ENCODE measurements at places on chromosomes 12 and 14.
A peak's percentile ranks its signal among the peaks of the same experiment; 100 is the strongest.

- no peak for DNase-seq
Observed at GRCh38 chr14:96876747-96877146, 79.6 kb downstream of the VRK1 start.

DNA sequence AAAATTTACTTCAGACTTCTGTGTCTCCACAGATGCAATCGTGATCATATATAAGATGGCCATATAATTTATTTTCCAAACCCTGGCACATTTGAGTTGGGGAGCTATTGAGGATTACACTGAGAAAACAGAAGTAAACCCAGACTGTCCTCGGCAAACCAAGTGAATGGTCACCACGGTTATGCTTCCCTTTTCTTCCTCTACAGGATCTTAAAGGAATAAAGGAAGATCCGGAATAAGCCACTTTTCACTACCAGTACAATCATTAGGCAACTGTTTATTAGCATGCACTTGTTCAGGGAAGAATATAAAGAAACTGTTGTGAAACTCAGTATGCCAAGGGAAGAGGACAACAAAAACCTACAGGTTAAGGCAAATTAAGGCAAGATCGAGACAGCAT lies 27.6 kb downstream of the SBNO1 start:
- DNase-seq, result no peak

DNA sequence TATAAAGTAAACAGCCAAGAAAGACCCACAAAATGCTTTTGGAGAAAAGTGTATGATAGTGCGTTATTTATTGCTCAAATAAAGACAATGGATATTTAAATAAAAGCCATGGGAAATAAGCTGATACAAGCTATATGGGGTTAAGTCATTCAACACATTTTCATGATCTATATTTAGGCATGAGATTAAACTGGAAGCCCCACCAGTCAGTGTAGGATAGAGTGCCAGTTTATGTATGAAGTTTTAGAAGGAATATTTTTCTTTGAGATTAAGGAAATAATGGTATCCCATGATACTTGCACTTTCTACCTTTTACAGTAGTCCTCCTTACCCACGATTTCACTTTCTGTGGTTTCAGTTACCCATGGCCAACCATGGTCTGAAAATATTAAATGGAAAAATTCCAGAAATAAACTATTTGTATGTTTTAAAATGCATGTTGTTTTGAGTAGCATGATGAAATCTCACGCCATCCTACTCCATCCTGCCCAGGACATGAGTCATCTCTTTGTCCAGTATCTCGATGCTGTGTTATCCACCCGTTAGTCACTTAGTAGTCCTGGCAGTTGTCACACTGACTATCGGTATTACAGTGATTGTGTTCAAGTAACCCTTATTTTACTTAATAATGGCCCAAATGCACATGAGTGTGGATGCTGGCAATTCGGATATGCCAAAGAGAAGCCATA lies 22.3 kb downstream of the SYT1 start:
- DNase-seq, result no peak

- DNase-seq, result no peak
Observed at GRCh38 chr14:31578792-31579501, 17.7 kb downstream of the NUBPL start.

GRCh38 chr12:108842361-108842760 lies 15.0 kb downstream of the SSH1 start:
- no peak for DNase-seq

- peak; percentile 1 for DNase-seq
Observed at GRCh38 chr12:107992870-107993451, 136.1 kb upstream of the WSCD2 start.

GRCh38 chr12:80598004-80598606 lies 109.3 kb upstream of the MYF6 start:
- DNase-seq, result no peak

DNA sequence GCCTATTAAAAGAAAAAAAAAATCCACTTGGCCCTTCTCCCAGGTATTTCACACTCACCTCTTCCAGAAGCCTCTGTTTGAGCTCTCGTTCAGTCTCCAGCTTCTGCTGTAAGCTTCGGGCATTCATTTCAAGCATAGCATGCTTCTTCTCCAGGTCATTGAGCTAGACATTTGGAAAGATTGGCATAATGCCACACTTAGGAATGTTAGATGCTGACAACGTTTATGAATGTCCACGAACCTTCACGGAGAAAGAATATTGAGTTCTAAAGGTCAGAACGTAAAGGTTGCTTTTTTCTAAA lies 60.5 kb downstream of the PRKAB1 start:
- DNase-seq, result no peak

- no peak for DNase-seq
Observed at GRCh38 chr12:56671608-56672007, 16.5 kb downstream of the PTGES3 start.

DNA sequence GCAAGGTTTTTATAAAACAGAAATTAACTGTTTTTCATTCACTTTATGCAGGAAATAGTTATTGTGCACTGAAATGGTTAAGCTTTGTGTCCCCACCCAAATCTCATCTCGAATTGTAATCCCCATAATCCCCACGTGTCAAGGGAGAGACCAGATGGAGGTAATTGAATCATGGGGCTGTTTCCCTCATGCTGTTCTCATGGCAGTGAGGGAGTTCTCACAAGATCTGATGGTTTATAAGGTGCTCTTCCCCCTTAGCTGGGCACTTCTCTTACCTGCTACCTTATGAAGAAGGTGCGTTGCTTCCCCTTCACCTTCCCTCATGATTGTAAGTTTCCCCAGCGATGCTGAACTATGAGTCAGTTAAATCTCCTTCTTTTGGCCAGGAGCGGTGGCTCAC lies 123.9 kb downstream of the TMTC2 start:
- DNase-seq, result no peak

DNA sequence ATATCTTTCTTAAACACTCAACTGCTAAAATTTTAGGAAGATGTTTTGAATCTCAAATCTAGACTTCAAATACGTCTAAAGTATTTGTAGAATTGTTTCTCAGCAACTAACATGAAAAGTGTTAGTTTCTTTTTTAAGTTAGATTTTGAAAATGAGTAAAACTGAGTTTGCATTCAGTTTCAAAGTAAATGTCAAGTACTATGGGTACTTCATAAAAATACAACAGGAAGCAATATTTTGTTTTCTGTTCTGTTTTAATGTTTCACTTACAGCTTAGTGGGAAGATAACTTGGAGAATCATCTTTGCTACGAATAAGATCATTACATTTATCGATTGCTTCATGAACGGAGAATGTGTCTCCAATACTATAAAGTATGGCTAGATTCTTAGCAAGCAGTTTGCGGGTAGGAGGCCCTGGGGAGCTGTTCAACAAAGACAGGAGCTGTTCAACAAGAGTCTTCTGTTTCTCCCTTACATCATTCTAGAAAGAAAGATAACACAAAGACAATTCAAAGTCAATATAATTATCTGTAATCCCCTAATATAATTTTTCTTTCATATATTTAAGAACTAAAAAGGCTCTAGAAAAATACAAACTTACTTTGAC lies 20.2 kb downstream of the HEATR5A start:
- DNase-seq, result no peak

- no peak for DNase-seq
Observed at GRCh38 chr12:51896236-51896635, 8.3 kb downstream of the ANKRD33 start.

GRCh38 chr14:53526200-53526599 lies 373.1 kb upstream of the DDHD1 start:
- no peak for DNase-seq

DNA sequence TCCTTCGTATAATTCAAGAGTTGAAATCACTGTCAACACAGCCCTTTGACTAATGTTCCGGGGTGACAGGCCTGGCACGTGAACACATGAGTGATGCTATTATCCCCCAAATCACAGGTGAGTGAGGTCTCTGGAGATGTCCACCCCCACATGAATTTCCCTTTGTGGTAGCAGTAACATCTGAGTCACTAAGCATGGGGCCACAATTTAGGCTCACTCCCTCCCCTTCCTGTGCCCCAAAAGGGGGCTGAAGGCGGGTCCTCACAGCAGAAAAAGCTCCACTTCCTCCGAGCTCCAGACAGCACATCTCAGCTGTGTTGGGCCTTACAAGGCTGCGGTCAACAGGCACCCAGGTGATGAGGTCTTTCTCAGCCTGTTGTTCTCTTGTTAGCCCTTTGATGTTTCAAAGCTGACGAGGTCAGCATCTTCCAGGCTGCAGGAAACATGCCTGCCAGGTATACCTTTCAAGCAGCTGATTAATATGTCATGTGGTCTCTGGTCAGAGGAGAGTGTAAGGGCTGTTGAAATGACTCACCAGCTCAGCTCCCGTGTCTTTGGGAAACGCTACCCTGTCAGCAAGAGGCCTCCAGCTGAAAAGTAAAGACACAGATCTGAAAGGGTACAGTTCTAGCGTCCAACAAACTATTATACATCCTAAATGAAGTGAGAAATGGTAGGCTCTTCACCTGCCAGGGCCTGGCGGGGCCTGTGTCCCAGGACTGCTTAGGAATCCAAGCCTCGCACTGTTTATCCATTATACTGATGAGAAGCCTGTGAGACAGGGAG lies 107.3 kb downstream of the ZFP36L1 start:
- DNase-seq, result peak; percentile 97

- DNase-seq, result no peak
Observed at GRCh38 chr14:104773505-104774452, 20.8 kb downstream of the SIVA1 start.

- DNase-seq, result peak; percentile 44
Observed at GRCh38 chr14:22598896-22599244, 770 bp downstream of the ABHD4 start.

- no peak for DNase-seq
Observed at GRCh38 chr12:4091016-4091743, 182.4 kb upstream of the CCND2 start.

DNA sequence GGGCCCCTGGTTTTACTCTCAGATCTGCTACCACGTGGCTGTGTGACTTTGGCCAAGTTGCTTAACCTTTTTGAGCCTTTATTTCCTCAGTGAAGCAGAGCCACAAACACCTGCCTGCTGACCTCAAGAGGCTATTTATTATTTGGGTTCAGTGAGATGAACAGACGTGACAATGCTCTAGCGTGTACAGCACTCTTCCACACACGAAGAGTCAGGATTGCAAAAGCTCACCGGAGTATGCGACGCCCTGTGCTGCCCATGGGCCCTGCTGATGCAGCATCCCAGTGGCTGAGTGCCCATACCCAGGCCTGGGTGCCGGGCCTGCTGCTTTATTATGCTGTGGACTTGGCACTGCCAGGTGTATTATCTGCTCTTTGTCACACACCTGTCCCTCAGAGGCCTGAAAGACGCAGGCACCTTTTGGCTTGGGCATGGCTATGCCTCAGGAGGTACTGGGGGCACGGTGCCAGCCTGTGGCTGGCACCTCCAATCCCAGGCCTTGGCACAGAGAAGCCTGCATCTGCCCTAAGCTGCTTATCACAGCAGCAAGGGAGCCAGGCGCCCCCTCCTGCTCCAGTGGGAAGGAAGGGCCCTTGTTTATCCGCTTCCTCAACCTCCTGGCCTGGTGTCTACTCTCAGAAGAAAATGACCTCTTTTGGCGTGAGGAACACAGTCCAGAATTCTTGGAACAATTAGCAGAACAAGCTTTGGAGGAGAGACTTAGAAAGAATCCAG lies 22.3 kb upstream of the TC2N start:
- DNase-seq, result no peak

GRCh38 chr12:125006365-125006764 lies 12.9 kb downstream of the BRI3BP start:
- DNase-seq, result no peak

GRCh38 chr14:92039063-92039718 lies 668 bp downstream of the TRIP11 start:
- no peak for DNase-seq

GRCh38 chr12:13154831-13155230 lies 41.7 kb upstream of the EMP1 start:
- no peak for DNase-seq

GRCh38 chr12:99131751-99132199 lies 486.7 kb downstream of the APAF1 start:
- DNase-seq, result no peak

DNA sequence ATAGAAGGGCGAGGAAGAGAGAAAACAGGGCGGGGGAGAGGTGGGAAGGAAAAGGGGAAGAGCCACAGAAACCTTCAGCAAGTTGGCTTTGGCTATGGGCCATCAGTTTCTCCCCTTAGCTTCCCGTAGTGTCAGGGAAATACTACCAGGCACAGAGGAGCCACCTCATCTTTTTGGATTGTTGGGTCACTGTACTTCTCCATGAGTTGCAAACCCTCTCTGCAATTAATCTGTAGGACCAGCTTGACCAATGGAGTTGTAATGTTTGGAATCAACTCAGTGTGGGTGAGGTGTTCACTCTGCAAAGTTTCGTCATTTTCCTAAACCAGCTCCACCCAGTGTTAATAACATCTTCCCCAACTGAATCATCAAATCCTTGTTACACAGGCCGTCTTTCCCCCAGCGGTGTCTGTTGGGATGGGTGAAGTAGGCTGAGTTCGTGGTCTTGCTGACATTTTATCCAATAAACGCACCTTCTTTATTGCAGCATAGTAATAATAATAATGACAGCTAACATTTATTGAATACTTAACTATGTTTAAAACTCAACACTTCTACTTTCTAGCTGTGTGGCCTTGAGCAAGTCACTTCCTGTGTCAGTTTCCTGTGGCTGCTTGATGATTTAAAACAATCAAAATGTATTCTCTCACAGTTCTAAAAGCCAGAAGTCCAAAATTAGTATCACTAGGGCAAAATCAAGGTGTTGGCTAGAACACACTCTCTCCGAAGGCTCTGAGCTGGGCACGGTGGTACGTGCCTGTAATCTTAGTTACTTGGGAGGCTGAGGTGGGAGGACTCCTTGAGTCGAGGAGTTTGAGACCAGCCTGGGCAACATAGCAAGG lies 8.1 kb upstream of the GLTP start:
- DNase-seq, result peak; percentile 68

- peak; percentile 58 for DNase-seq
Observed at GRCh38 chr12:56628671-56629458, 1.3 kb downstream of the BAZ2A start.

DNA sequence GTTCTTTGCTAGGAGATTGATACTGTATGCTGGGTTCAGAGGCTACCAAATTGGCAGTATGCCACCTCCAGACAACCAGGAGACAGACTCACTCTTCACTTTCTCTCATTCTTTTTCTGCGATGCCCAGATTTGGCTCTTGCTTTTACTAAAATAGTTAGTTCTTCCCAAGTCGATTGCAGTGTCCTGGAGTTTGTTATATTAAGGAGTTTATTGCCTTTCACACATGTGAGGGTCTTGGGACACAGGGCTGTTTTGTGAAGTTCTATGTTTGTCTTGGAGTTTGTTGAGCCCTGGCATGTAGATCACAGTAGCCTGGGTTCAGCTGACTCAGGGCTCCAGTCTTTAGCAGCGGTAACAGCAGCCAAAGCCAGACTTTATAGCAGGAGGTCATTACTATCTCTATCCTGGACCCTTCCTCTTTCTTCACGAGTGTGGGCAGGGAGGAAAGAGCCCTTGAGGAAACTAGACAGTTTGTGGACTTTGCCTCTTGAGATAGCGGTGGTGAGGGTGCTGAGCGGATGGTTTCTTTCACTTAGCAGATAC lies 1.6 kb downstream of the MLEC start:
- DNase-seq, result no peak

DNA sequence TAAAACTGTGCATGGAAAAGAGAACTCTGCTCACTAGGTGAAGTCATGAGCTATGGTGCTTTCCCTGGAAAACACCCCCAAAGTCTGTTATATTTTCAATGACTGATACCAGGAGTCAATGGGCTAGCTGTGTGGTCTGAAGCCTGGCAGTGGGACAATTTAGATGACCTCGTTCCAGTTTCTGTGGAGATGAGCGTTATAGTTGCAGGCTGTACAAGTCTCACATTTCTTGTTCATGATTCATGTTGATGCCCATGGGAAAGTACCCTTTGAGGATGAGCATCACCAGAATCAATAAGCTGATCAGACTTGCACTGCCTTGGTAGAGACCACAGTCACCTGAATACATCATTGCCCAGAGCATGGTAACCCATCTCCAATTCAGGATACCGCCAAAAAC lies 70.7 kb downstream of the NOVA1 start:
- DNase-seq, result no peak

- DNase-seq, result no peak
Observed at GRCh38 chr14:29804481-29805266, 123.0 kb downstream of the PRKD1 start.
